ENCODE measurements at places on chromosomes 7 and 10.

GRCh38 chr10:106764360-106764759, 400.1 kb downstream of the SORCS1 start:
- DNase-seq = no peak

DNA sequence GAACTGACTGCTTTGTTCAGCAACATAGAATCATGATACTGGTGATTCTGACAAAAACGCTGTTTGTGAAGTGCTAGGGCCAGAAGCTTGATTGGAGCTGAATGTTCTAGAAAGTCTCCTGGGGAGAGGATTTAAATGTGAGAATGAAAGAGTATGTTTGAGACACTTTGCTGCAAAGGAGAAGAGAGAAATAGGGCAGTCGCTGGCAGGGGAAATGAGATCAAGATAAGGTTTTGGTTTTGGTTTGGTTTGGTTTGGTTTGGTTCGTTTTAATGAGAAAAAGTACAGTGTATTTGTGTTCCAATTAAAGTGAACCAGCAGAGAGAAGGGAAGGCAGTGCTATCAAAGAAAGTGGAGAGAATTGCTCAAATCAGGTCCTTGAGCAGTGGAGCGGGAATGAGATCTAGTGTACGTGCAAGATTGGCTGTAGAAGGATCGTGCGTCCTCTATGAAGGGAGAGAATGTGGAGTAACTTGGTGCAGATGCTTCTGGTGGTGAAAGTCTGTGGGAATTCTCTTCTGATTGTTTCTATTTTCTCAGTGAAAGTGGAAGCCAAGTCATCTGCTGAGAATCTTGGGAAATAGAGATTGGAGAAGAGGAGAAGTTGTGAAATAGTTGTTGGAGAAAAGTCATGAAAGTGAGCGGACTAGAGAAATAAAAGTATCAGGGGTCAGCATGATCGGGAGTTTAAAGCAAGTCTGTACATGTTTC, 270.5 kb downstream of the CCDC3 start:
- no peak for DNase-seq

DNA sequence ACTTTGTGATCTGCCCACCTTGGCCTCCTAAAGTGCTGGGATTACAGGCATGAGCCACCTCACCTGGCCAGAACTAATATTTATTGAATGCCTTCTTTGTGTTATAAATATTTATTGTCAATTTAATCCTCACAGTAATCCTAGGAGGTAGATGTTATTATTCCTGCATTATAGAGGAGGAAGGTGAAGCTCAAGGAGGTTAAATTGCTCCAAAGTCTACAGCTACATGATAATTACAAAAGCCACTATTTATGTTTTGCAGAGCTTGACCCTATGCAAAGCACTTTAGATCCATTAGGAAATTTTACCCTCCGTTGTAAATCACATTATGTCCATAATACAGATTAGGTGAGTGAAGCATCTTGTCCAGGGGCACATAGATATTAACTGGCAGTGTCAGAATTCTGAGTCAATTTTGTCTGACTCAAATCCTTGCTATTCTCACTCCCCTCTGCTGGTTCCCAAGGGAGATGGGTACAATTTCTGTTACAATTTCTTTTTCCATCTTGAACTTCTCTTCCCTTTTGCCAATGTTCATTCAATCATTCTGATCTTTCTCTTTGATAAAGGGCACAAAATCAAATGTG, 25.7 kb upstream of the CDK14 start:
- no peak for DNase-seq

- no peak for DNase-seq
These were observed 34.4 kb upstream of the PNLIP start for GRCh38 chr10:116511365-116511764.

DNA sequence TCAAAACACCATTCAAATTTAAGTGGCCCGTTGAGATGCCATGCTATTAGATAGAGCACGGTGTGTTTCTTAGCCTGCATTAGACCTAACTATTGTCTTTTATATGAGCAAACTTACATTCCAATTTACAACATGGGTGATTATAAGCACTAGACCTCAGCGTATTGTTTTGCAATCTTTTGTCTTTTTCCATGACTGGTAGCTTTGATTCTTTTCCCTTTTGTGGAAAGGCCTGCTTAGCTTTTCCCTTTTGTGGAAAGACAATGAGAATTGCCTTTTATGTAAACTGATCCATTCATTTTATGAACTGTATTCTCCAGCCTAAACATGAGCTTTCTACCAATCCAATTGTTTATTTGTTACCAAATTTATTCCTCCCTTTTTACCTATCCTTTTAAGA, 823.1 kb downstream of the CCSER2 start:
- no peak for DNase-seq

DNA sequence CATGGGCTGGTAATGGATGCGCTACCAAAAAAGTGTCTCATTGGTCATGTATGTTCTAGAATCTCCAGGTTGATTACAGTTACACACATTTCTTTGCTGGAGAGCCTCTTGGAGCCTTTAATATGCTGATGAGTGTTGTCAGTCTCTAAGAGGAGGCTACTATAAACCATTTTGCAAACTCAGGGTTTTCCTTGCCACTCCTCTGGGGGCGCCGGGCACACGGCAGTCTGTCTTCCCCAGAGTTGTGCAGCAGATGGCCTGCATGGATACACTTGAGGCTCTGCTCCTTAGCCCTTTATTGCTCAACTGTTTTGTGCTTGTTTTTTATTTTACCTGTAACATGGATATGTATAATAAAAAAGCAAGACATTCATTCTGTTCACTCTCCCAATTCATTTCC, 196.5 kb downstream of the ACTR3B start:
- peak; percentile 33 for DNase-seq

DNA sequence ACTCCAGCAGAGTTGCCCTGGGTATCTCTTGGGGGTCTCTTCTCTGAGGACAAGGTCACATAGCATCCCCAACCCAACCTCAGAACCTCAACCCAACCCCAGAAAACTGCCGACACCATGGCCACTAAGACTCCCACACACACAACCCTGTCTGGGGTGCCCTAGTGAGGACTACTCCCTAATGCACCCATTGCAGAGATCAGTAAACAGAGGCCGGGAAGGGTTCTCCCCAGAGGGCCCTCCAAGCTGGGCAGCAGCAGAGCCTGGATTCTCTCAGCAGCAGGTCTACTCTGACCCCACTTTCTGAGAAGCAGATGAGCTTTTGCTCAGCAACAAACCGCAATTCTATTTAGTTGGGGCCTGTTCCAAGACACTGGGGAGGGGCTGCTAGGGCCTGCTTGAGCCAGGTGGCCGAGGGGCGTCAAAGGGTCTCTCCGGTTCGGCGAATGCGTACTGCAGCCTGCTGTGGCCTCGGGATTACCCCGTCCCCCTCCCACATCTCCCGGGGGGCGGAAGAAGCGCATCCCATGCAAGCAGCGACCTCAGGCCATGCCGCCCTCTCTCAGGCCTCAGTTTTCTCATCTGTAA, 828 bp downstream of the OGDHL start:
- DNase-seq = no peak

- DNase-seq = no peak
These were observed 293.6 kb downstream of the DNAJB6 start for GRCh38 chr7:157630301-157630853.

- no peak for DNase-seq
These were observed 411.7 kb upstream of the FZD8 start for GRCh38 chr10:36053775-36054174.

- no peak for DNase-seq
These were observed 19.9 kb upstream of the HERPUD2 start for GRCh38 chr7:35714862-35715261.

GRCh38 chr7:17530741-17531421, 232.4 kb downstream of the AHR start:
- DNase-seq = peak; percentile 58

- peak; percentile 2 for DNase-seq
These were observed 199.7 kb downstream of the IMMP2L start for GRCh38 chr7:111362506-111363054.

DNA sequence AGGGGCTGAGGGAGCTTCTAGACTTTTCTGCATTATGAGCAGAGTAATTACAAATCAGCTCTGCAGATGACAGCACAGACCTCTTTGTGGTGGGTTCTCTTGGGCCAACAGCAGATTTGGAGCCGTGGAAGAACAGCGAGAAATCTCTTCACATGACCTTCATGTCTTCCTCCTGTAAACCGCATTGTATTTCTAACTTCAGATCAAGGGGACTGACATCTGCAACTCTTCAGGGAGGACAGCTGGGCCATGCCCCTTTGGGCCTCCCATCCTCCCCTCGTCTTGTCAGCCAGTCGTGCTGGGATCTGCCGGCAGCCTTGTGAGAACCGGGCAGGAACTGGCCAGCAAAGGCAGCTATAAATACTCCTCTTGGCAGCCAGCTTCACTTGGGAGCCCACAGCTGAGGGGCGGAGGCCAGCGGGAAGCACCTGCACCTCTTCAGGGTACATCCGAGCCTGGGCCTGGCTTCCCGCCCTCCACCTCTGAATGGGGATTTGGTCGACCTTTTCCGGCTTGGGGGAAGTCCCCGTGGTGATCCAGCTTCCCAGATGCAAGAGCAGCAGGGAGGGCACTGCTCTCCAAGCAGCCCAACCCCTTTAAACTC, 54.7 kb downstream of the STEAP1B start:
- peak; percentile 43 for DNase-seq

GRCh38 chr10:7397049-7398035, 13.5 kb downstream of the SFMBT2 start:
- DNase-seq = no peak

GRCh38 chr10:5206799-5207198, 10.2 kb downstream of the AKR1C4 start:
- no peak for DNase-seq

- DNase-seq = no peak
These were observed 7.3 kb downstream of the SLC16A9 start for GRCh38 chr10:59702347-59702746.

DNA sequence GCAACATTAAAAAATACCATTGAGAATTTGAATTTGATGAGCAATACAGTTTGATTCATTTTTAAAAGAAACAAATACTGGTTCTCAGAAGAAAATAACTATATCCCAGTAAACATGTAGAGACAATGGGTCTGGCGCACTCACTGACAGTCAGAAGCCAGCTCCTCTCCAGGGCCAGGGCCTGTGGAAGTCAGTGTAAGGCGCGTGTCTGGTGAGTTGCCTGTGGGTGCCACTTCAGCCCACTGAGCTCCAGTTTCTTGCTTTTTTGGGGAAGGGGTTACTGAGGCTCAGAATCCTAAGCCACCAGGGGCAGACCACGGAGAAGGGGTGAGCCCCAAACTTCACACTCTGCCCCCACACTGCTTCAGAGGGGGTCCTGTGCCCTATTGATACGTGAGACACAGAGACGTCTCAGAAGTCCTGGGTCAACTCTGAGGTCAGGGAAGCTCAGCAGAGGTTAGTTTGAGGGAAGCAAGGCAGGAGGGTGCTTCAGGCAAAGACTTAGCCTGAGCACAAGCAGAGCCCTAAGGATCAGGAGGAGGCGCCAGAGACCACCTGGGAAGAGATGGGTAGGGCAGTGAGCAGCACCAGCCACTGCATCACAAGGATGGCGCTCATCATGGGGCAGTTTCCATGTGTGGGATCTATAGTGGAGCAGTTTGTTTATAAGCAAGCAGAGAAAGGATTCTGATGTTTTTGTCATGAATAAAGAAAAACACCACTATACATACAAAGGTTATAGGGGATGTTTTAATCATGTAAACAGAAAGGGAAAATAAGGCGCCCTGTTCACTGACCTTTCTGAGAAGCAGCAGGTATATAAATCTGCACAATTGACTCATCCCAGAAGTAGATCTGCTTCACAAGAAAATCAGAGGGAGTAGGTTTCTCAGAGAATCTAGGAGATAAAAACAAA, 95.7 kb downstream of the PKD1L1 start:
- DNase-seq = peak; percentile 62

DNA sequence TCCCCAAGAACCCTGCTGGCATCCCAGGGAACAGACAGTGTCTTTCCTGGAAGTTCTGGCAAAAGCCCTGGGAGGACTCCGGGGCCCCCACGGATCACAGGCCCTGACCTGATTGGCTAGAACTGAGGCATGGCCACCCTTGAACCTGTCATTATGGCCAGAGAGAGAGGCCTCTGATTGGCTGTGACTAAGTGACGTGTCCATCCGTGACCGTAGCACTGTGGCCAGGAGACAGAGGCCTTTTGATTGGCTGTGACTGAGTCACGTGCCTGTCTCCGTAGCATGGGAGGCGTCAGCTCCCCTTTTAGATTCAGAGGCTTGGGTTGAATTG, 163.8 kb downstream of the RGS10 start:
- DNase-seq = peak; percentile 41

GRCh38 chr10:17075533-17076359, 53.9 kb downstream of the CUBN start:
- no peak for DNase-seq

- DNase-seq = peak; percentile 7
These were observed 51.3 kb downstream of the PCLO start for GRCh38 chr7:83111391-83111790.

DNA sequence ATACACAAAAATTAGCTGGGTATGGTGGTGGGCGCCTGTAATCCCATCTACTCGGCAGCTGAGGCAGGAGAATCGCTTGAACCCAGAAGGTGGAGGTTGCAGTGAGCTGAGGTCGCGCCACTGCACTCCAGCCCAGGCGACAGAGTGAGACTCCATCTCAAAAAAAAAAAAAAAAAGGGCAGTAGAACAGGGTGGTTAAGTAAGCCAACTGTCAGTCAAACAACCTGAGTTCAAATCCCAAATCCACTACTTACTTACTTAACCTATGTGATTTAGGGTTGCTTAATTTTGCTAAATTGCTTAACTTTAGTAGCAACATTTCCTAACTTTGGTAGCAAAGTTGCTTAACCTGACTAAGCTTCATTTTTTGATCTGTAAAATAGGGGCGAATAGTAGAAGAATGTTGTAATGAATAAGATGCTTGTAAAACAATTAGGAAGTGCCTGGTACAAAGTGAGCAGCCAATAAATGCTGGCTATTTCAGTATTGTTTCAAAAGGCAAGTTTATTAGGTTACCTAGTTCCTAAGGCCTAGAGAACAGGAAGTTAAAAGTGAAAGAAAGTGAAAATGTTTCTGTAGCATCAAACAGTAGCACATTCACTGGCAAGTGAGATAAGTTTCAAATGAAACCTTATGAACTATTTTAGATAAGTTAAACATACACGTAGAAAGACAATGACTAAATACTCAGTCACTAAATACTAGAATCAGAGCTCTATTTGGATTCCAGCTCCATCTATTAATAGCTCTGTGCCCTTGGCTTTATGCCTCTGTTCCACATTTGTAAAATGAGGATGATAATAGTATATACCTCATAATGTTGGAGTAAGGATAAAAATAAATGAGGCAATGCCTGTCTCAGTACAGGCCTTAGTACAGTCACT, 64.3 kb downstream of the HOXA1 start:
- DNase-seq = no peak

- DNase-seq = no peak
These were observed 43.7 kb upstream of the FAM180A start for GRCh38 chr7:135792363-135792668.

GRCh38 chr7:44555350-44555749, 14.2 kb upstream of the NPC1L1 start:
- DNase-seq = no peak

GRCh38 chr10:102815790-102816549, 21.2 kb downstream of the CYP17A1 start:
- no peak for DNase-seq

DNA sequence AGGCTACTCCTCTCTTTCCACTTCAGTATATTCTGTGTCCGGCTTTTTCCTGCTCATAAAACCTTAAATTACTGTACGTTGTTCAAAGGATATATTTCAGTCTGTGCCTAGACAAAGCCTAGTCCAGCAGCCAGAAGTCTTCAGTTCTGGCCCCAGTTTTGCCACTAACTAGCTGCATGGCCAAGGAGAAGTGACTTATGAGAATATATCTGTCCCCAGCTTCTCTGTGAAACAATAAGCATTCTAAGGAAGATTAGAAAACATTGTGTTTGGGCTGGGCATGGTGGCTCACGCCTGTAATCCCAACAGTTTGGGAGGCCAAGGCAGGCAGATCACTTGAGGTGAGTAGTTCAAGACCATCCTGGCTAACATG, 105.0 kb upstream of the HDAC9 start:
- DNase-seq = no peak

All from iPS-NIHi11 (cell line).